Activated CD4-positive, alpha-beta T cell treated with anti-CD3 and anti-CD28 coated beads, Interleukin-2, amount 50 U/mL, for 24 hours (primary cell): ENCODE measurements at places on chromosomes 4 and X.

DNA sequence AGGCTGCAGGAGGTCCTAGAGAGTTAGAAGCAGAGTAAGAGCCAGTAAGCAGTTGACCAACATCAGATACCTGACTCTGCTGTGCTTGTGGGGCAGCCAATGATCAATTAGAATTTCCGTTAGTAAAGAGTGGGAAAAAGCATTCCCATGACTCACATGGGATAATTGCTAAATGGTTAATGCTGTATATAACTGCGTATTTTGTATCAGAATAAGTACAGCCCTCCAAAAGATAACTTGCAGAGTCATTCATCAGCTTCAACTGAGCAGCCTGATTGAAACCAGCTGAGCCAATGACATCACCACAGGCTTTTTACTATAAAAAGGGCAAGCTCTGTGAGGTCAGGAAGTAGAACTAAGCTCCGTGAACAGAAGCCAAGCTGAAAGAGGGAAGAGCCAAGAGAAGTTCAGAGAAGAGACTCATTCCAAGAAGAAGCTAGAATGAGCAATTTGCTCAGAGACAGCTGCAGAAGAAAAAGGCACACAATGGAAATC lies 67.9 kb downstream of the PPP3CA start:
- no peak for DNase-seq

GRCh38 chr4:92172203-92172602 lies 131.6 kb upstream of the GRID2 start:
- no peak for DNase-seq

DNA sequence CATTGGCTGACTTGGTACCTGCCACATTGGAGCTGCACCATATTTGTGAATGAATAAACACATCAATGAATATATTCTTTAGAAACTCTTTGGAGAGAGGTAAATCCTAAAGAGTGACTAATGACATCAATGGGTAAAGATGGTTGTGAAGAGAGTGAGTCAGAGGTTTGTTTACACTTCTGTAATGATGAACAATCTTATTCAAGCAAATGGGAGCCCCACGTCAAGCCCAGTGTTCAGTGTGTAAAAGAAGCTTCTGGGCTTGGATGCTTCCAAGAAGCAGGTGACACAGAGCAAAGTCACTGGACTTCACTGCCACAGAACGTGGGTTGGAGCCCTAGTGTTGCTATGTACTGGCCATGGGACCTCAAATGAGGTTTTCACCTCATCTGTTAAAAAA lies 319.0 kb downstream of the STK32B start:
- no peak for DNase-seq

DNA sequence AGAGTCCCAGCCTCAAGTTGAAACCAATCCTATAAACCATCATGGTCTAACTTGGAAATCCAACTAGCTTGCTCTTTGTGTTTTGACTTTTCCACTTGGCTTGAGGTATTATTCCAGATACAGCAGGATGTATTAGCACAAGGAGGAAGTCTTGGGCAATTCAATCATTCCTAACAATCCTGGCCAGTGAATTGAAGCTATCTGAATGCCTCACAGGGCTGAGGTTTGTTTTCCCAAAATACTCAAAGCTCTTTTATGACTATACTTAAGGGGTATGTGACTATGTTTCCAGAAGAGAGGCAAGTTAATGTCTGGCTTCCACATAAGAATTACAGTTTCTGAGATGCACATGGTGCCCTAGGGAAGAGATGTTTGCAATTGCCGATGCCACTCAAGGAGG lies 66.8 kb upstream of the SH3RF1 start:
- DNase-seq, result no peak

- no peak for DNase-seq
These were observed 13.7 kb downstream of the BCORL1 start for GRCh38 chrX:129996120-129996519.

DNA sequence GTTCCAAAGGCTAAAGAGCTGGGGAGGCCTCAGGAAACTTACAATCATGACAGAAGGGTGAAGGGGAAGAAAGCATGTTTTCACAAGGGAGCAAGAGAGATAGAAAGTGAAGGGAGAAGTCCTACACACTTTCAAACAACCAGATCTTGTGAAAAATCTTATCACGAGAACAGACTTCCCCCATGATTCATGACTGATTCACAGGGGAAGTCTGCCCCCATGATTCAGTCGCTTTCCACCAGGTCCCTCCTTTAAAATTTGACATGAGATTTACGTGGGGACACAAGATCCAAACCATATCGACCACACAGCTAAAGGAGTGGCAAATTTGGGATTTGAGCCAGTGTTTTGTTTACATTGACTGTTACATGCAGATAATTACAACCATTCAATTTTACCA lies 971.1 kb upstream of the HS3ST1 start:
- no peak for DNase-seq

- DNase-seq, result peak; percentile 12
These were observed 21.9 kb downstream of the BMP3 start for GRCh38 chr4:81052119-81053068.

DNA sequence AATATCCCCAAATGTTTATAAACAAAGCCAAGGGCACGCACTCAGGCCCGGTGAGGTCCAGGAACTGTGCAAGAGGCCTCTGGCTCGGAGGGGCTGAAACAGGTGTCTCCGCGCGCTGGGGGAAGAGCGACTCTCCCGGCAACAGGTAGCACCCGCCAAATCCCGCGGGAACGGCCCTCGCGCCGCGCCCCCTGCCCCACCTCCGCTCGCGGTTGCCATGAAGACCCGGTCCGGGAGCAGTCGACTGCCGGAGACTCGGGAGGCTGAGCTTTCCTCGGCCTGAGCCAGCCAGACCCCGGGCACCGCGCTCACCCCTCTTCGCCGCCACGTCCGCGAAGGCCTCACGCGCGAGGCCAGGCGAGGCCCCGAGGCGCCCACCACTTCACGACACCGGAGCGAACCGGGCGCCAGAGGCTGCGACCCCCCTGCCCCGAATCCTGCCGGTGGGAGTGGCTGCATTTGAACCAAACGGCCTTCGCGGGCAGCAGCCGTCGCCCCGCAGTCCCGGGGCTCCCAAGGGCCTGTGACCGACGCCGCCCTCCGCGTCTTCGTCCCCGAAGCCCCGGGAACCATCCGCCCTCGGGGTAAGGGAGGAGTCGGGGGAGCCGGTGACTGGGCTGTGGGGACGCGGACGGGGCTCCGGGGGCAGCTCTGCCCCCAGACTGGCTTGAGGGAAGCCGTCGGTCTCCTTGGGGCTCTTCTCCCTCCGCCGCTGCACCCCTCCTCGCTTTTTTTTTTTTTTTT lies at the start of gene NSUN7:
TSS of gene NSUN7 (plus strand) at position 239 of the 744 bp plus-strand sequence. CDS start 739 bp downstream, outside the sequence.
- no peak for DNase-seq

GRCh38 chr4:143089291-143089690 lies 95.4 kb upstream of the USP38 start:
- DNase-seq, result no peak

DNA sequence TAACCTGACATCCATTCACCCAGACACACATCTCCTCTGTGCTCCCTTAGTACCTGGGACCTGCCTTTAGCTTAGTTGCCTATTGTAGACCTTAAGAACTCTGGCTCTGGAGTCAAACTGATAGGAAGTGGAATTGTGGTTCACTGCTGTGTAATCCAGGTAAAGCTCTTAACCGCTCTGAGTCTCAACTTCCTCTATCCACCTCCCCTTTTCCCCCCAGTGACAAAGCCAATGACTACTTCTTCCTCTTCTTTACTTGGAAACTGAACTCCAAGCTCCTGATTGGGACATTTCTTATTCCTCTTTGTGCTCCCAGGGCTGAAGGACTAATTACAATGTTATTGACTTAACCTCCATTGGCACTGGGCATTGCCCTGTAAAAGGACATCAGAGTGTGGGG lies 94.1 kb downstream of the DRD5 start:
- no peak for DNase-seq

GRCh38 chrX:27966492-27966891 lies 14.8 kb downstream of the DCAF8L1 start:
- no peak for DNase-seq

- DNase-seq, result no peak
These were observed 16.8 kb downstream of the SH3BP2 start for GRCh38 chr4:2809610-2810180.

DNA sequence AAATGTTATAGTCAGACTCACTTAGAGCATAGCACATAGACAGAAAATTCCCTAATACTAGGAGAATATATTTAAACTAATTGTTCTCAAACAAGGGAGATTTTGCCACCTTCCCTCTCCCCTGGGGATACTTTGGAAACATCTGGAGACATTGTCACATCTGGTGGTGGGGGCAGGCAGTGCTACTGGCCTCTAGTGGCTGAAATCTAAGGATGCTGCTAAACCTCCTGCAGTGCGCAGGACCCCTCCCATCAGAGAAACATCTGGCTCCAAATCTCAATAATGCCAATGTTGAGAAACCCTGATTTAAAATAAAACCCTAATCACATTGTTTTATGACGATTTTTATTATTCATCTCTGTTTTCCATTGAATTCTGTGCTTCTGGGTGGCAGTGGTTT lies 244.9 kb downstream of the FRMPD4 start:
- DNase-seq, result no peak

DNA sequence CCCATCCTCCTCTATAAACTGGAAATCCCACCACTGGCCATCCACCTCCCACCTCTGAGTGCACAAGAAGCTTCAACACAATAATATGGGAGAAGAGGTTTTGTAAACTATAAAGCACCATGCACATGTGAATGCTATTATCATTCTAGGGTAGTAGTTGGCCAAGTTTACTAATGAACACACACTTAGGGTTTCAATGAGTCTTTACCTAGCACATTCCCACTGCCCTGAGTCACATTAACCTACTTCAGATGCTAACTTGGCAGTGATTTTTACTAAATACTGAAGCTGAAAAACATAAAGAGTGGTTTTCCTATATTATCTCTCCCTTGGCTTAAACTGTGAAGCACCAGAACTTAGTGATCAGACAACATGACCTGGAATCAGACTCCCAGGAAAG lies 93.9 kb downstream of the SH3KBP1 start:
- no peak for DNase-seq

DNA sequence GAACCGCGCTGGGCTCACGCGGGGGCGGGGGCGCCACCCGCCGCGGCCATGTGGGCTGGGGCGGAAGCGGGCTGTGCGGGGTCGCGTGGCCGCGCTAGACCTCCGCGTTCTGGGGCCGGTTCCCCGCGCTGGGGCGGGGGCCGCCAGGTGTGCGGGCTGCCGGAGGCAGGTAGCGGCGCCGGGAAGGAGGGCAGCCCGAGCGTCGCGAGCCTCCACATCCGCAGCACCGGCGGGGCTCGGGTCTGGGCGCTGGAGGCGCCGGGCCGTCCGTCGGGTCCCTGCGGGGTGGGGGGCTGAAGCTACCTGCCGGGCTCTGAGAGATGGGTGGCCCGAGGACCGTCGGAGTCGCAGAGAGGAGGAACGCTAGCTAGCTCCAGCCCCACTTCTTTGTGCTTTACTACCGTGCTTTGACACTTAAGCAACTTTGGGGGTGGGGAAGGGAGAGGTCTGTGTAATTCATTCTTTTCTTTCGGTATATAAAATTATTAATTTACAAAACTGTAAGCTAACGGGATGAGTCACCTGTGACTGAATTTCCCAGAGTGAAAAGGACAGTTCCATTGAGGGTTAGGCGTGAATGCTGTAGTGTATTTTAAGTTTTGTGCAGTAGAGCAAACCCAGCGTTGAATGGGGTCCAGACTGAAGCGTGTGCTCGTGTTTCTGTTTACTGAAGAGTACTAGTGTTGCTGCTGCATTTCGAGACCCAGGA lies 689 bp downstream of the METAP1 start:
- peak; percentile 17 for DNase-seq

DNA sequence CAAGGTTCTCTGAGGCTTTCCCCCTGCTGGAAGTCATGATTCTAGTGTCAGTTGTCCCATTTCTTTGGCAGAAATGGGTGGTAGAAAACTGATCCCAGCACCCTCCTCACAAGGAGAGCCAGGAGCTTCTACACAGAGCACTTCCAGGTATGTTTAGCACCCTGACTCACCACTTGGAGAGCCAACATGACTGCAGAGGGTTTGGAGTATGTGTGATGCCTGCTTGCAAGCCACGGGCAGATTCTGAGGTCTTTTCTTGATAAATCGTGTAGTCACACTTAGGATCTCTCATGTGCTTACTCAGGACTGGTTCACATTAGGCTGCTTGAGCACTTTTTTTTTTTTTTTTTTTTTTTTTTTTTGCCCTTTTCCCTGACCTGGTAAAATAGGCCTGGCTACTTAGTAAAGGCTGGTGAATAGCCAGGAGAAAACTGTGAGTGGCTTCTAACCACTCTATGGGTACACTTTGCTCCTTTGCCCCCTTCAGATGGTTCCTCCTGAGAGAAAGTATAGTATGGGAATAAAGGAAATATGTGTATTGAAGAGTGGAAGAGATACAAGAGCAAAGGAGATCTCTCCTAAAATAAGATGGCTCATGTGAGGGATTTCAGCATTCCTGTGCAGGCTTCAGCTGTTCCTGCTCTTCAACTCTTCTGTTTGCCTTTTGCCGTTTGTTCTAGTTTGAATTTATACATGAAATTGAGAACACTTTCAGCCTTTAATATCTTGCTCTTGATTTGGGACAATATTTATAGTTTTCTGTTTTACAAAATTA lies 103.6 kb downstream of the EMCN start:
- DNase-seq, result no peak
